ENCODE measurements at places on chromosomes 7 and 10.
A peak's percentile ranks its signal among the peaks of the same experiment; 100 is the strongest.

- DNase-seq, result no peak
Measured at GRCh38 chr7:43782768-43783555, 24.5 kb downstream of the BLVRA start.

- no peak for DNase-seq
Measured at GRCh38 chr10:7561985-7562384, 104.8 kb downstream of the ITIH5 start.

GRCh38 chr10:43263551-43264343, 3.1 kb downstream of the RASGEF1A start:
- no peak for DNase-seq

GRCh38 chr7:157570531-157571200, 233.9 kb downstream of the DNAJB6 start:
- no peak for DNase-seq

GRCh38 chr7:3436746-3437145, 135.7 kb downstream of the SDK1 start:
- no peak for DNase-seq

DNA sequence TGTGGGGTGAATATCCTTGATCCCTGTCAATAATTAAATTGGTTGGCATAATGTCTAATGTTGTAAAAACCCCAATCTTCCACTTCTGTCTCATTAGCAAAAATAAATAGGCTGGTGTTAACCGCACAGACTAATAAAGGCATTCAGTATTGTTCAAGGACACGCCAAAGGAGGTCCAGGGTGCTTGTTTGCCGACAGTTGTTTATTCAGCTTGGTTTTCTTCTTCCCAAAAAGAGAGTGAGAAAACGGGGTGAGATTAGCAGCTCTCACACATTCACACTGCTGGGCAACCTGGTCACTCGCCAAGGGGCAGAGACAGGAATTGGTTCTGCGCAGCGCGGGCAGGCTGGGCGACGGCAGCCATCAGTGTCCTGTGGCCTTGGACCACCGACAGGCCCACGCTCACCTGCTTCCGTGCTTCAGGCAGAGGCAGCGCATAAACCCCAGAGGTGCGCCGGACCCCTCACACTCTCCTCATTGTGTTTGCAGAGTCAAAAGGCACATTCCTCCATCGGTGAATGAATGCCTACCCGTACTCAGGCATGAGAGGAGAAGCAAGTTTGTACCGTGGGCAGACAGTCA, 26.2 kb upstream of the LMBR1 start:
- DNase-seq, result no peak

DNA sequence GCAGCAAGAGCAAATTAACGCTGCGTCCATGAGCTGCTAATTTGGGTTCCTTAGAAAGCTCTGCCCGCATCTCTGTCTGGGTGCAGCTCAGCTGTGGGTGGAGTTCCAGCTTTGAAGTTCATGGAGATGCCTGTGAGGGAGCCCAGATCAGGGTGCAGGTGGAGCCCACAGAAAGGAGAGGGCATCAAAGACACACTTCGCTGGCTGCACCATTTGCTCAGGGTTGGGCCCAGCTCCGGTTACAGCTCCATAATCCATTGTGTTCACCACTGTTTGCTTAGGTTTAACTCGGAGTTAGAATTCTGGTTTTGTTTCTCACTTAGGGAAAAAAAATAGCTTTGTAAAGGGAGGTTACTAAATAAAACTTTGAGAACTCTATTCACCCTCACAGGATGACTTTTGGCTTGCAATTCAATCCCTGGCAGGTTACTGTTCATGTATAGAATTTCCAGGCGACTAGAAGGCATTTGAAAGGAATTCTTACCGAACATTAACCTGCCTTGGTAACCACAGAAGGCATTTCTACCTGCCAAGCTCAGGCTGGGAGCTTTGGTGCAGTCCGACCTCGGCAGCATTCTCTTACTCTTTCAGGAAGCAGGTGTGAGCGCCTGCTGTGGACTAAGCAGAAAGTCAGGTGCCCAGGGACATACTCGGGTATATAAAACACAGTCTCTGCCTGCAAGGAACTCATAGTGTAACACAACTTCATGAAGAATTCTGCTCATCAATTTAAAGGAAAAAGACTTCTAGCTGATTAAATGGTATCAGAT, 179.5 kb upstream of the RNF32 start:
- DNase-seq, result no peak

DNA sequence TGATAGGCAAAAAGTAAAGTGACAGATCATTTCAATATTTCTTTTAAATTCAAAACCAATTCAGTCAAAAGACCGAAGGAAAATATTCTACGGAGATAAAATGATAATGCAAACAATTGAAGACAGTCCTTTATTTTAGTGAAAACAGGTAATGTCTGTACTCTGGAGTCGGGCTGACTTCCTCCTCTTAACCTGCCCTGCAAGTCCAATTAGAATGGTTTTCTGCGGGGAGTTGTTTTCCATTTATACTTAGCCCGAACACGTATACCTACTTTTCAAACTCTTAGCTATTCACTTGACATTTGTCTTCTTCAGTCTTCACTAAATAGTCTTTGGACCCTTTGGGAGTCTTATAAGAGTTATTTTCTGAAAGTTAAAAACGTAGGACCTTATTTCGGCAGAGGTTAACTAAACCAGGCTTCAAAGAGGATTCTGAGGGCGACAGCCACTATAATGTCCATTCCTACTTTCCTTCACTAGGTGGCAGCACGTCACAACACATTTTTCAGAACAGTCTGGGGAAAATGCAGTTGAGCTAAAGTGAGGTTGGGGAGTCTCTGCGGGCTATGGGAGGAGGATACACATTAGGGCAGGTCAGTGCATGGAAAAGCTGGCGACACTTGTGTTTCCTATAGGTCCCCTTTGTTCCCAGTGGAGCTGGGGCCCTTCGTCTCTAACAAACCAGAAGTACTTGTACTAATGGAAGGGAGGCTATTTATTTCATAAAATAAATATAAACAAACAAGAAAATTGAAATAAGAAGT, 472.0 kb downstream of the KCNMA1 start:
- DNase-seq, result peak; percentile 81

GRCh38 chr7:71132127-71132376, at the start of gene GALNT17:
TSS of gene GALNT17 (plus strand) at chr7:71132144.
- no peak for DNase-seq

- DNase-seq, result no peak
Measured at GRCh38 chr10:132616170-132616995, 78.8 kb downstream of the INPP5A start.

DNA sequence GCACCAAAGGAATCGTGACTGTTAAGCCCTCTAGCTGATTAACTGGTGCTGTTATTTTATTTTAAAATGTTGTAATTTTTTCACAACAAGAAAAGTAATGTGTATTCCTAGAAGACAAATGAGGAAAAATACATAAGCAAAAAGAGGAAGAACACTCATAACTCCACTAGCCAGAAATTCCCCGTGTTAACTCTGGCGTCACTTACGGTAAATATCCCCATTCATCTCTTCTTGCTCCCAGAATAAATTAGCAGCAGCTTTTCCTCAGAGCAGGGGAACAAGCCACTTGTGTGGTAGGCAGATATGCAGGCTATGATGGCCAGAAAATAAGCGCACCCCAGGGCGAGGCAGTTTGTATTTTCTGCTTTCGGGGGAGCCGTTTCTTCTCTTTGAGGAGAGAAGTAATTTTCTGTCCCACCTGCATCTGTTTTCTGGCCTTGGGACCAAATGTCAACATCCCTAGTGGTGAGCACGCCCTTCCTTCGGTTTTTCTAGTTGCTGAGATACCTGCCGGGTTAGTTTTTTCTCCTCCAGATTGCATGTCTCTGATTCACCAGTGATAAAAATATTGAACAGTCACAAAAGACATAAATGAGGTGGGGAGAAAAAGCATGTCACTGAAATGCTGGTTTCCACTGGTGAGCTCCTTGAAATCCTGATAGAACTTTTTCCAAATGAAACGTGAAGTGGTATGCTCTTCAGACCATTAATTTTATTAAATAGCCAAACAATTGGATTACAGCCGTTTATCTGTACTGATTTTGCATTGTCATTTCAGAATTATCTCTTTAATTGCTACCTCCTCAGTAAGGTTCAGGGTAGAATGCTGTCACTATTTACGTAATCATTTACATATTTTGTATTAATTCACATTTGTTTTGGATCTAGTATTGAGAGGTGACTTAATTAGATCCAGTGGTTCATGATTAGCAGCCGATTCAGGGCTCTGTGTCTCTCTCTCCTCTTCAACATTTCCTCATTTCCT, 268.1 kb downstream of the CAMK1D start:
- no peak for DNase-seq

DNA sequence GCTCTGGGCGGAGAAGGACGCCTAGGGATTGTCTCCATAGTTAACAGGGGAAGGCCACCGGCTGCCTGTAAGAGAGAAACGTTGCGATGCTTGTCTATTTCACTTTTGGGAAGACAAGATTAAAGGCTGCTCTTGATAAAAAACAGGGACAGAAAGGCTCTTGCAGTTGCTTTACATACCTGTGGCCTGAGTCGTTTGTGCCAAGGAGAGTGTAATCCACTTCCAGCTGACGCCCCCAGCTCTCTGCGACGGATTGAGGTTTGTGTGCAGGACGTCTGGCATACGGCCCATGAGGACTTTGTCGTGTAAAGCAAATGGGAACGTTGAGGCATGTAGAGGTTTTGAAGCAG, 1.1 kb downstream of the MAP3K8 start:
- DNase-seq, result peak; percentile 9

DNA sequence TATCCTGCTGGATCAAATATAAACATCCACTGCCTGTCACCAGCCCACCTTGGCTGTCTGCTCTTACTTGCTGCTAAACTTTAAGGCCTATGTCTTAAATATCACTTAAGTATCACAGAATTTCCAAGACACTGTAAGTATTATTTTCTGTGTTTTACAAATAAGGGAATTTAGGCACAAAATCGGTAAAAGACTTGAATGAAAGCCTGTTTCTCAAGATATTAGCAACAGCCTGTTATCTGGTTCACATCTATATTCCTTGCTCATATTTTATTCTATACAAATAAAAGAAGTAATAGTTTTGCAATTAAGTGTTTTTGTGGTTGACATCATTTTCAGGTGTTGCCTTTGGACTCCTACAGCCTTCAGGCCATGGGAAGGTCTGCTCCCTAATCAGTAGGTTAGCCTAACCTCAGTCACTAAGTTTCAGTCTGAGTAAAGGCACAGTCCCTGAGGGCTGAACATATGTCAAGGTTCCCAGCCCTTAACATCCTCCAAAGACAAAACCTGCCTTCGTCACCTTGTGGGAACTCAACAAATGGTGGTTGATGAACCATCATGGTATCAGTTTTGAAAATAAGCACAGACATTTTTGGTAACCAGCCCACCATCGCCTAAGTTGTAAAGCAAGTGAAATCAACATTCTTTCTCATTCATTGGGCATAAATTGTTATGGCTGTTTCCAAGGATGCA, 127.1 kb downstream of the CREB5 start:
- DNase-seq, result no peak

- no peak for DNase-seq
Measured at GRCh38 chr10:132696728-132697577, 89.0 kb downstream of the NKX6-2 start.

DNA sequence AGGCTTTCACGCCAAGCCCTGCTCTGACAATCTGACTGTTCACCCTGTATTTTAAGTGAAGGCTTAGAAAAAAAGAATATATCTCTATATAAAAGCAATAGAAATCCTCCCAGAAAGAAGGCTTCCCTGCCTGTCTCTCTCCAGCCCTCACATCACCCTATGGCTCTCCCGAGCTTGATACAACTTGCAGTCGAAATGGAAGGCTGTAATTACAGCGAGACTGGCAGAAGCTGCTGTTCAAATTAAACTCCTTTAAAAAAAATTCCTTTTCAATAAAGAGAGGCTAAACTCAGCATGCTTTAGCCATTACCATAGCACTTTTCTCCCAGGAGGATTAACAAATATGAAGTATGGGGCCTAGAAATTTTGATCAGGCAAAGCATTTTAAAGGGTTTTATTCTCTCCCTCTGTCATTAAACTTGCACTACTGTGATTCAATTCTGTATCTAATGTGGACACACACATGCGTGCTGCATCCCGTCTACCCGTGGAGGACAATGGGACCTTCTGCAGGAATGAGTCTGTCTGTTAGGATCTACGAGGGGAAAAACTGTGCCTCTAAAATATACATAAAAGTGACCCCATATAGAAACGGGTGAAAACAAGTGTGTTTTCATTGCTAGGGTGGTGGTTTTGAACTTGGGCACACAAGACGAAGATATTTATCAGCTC, 223.8 kb downstream of the USP6NL start:
- DNase-seq, result no peak

DNA sequence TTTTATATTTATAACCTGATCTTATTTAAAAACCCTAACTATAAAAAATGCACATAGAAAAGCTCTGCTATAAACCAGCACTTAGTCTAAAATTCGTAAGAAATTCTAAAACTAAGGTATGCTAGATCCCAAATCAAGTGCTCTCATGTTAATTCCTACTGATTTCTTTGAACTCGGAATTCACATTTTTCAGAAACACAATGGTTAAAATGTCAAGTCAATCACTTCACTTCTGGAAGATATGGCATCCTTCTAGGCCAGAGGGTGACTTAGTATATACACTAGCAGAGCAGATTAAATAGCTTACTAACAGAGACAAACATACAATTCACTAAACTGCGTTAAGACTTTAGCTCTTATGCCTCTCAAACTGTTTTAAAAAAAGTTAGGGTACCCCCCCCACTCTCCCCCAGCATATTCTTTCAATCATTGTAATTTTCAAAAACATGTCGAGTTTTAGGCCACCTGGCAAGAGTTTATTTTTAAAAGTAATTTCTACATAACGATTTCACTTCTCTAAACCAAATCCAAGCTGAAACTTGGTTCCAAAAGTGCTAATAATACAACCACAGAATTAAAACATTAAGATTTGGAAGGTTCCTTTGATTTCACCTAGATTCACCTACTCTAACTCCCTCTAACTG, 129.4 kb downstream of the NRBF2 start:
- DNase-seq, result no peak

- peak; percentile 64 for DNase-seq
Measured at GRCh38 chr10:784403-785088, 95.1 kb upstream of the DIP2C start.

DNA sequence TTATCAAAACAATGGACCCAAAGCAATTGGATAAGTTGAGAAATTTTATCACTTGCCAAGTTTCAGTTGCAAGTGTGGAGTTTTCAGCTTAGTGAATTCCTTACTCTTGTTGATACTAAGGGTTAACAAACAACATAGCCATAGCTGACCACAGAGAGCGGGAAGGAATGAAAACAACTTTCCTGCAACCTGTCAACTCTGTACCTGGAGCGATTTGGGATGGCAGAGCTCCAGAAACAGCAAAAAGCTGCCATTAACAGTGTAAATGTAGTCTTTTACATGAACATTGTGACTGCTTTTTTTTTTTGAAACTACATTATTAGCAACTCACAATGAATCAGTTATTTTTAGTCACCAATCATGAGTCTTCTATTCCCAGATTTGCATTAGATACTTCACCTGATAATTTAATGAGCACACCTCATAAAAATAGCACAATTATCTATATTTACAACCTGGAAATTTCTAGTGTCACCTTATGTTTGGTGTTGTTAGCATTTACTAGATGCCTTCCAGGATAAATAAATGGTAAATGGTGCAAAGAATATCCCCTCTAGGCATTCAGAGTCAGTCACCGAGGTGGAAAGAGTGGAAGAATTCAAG, 47.6 kb upstream of the RAPGEF5 start:
- no peak for DNase-seq
